Nucleus accumbens (tissue), 56 donors: ENCODE measurements at places on chromosomes 5 and 9.

DNA sequence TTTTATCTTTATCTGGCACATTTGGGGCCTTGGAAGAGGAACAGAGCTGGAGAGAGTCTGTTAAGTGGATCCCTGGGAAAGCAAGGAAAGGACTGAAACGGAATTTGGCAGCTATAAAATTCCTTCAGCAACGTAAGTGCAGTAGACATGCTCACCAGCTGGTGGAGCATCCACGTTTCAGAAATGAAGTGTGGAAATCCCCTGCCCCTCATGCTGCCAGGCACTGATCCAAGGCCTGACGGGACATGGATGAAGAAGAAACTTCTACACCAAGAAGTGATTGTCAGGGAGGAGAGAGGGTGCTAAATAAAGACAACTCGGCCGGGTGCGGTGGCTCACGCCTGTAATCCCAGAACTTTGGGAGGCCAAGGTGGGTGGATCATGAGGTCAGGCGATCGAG is 209.3 kb downstream of the ROR2 start:
- no peak for DNase-seq

GRCh38 chr5:2453781-2454180 is 297.7 kb downstream of the IRX2 start:
- no peak for DNase-seq

DNA sequence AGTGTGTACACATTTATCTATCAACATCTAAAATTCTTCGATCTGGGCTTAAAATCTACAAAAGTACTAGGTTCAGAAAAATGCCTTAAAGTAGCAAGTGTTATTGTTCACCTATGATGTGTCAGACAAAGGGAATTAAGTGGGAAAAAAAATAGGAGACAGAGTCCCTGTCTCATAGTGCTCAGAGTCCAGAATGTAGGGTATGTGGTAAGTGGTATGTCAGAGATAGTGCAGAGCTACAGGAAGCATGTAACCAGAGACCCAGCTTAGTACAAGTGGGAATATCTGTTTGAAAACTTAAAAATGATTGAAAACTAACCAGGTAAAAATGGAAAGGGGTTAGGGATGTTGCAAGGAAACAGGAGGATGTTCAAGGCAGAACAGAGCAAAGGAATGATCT is 482.8 kb downstream of the ELAVL2 start:
- DNase-seq, result no peak

- no peak for DNase-seq
Measured at GRCh38 chr5:170562875-170563228, 59.0 kb downstream of the KCNIP1 start.

GRCh38 chr5:135426102-135427082 is 20.8 kb downstream of the DCANP1 start:
- no peak for DNase-seq

- DNase-seq, result no peak
Measured at GRCh38 chr5:150440948-150441812, 8.4 kb downstream of the RPS14 start.

- DNase-seq, result no peak
Measured at GRCh38 chr5:132499440-132500243, 9.1 kb upstream of the IRF1 start.

GRCh38 chr5:157180374-157181264 is at the start of gene ITK:
TSS of gene ITK (plus strand) at chr5:157180840. CDS start at chr5:157180978, 138 bp downstream.
- DNase-seq, result no peak

DNA sequence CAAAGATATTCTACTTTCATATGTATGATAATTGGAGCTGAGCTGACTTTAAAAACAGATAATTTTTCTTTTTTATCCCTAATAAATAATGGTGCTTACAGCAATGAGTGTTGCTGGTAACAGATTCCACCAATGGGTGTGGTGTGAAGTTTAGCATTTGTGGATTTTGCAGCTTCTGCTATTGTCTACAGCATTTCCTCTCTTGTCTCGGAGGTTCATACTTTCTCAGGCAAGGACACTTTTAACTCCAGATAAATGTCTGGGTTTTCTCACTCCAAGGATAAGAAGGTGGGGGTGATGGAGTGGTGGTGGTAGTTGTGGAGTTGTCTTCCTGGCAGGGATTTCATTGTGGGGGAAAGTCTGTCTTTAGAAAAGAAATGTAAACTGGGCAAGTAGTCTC is 120.0 kb upstream of the CDKN2B start:
- no peak for DNase-seq

DNA sequence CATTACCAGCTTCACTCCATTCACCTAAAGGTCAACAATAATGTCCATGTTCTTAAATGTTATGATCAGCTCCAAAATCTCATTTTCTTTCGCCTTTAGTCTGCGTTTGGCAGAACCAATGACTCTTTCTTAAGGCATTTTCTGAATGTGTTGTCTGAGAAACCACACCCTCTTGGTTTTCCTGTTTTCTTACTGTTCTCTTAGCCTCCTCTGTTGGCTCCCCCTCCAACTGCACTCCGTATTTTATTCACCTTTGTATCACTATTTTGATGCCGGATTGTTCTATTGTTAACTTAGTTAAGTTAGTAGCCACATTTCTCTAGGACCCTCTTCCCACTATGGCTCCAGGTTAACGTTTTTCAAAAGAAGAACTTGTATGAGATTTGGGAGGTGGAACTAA is 185.6 kb downstream of the DMAC1 start:
- no peak for DNase-seq

DNA sequence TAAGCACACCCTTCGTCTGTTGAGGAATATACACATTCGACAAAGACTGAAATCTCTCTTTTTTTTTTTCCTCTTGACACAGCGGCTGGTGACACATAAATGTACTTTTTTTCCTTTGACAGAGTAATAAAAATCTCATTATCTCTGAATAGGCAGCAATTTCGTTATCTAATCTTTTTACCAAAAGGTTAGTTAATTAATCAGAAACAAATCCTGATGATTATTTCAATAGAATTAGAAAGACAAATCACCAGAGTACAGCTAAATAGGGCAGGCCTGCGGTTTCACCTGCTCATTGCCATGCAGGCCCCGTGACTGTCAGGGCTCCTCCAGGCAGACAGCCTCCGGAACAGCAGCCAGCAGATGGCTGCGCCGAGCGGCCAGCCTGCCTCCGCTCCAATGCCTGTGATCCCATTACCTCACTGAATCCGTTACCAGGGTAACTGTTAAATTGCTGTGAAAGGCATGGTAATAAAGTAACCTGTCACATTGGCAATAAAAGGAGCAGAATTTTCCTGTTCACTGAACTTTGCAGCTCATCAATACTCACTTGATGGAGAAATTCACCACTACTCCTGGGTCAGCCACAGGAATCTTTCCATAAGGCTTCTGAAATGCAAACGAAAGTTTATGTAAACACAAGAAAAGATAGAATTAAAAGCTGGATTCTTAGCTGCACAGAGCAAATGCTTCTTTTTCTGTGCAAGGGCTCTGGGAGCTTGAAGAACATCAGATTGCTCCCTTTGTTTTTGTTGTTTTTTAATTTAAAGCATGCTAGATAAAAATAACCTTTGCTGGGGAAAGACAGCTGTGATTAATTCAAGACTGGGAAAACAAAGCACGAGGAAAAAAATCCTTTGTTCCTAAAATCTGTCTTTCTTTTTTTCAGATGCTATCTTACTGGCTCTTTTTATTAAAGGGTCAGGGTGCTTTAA is 666.4 kb upstream of the ZNF608 start:
- peak; percentile 78 for DNase-seq

GRCh38 chr5:172903790-172904189 is 55.4 kb upstream of the RPL26L1 start:
- no peak for DNase-seq

- no peak for DNase-seq
Measured at GRCh38 chr5:27266184-27266583, 227.8 kb upstream of the CDH9 start.

DNA sequence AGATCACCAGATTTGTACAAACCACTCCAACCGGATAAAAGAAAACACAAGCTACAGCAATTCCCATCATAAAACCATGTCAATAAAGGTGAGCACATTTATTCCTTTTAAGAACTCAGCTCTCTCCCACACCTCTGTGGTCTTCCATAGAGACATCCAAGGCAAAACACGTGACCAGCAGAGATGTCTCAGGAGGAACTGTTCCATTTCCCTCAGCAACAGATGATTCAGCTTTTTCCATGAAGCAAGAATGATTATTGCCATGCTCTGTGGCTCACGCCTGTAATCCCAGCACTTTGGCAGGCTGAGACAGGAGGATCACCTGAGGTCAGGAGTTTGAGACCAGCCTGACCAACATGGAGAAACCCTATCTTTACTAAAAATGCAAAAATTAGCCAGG is 15.8 kb downstream of the GZMK start:
- DNase-seq, result no peak

GRCh38 chr9:5945112-5945511 is 54.4 kb downstream of the MLANA start:
- DNase-seq, result no peak

GRCh38 chr5:142063878-142064331 is 44.7 kb upstream of the NDFIP1 start:
- peak; percentile 97 for DNase-seq

DNA sequence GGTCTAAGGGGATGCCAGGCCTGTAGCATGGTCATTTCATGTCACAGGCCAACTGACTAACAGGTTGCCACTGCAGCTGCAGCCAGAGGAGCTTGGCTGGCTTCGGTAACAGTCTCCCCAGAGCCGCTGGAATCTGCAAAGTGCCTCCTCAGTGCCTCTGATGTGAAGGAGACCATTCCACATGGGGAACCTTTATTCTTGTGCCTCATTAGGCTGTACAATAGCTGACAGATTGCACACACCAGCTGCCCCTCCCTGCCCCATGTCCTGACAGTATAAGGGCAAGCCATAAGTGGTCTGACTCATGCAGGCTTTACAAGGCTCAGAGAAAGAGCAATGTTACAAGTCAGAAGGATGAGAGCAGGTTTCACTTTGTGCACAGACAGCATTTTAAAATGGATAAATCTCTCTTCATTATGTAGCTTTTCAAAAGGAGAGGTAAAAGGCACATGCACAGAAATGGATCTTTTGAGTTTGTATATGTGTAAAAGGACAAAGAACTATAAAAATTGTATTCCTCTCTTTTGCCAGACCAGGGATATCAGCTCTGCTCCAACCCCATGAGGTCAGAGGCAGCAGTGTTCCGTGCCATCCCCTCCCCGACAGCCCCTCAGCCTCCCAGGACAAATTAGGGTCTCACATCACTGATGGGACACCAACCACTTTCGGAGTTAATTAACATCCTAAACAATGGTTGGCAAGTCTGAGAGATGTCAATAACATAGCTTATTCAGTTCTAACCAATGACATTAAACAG is 467.8 kb downstream of the TMEM232 start:
- no peak for DNase-seq

- DNase-seq, result no peak
Measured at GRCh38 chr5:116097301-116097700, 12.5 kb downstream of the COMMD10 start.
